ENCODE measurements at places on chromosomes 6 and 20. TPM values are rescaled to one million over a fixed set of nuclear protein-coding genes. Genes with fewer than 3 reads are reported as not detected.

Gene DUSP15
- 23.5 TPM for total RNA-seq

Gene TSBP1
- total RNA-seq: not detected

Gene B3GALT4
- 5.2 TPM for total RNA-seq

Gene SIRPB2
- not detected for total RNA-seq

Gene IBTK
- total RNA-seq: 60.3 TPM

Gene BANF2
- total RNA-seq: not detected

Gene MYCT1
- total RNA-seq: 0.53 TPM

Gene SIRPD
- not detected for total RNA-seq

Gene ME1
- total RNA-seq: 19.8 TPM

Gene HSPA1L
- 2.2 TPM for total RNA-seq

Gene TRIM10
- total RNA-seq: 0.12 TPM

DNA sequence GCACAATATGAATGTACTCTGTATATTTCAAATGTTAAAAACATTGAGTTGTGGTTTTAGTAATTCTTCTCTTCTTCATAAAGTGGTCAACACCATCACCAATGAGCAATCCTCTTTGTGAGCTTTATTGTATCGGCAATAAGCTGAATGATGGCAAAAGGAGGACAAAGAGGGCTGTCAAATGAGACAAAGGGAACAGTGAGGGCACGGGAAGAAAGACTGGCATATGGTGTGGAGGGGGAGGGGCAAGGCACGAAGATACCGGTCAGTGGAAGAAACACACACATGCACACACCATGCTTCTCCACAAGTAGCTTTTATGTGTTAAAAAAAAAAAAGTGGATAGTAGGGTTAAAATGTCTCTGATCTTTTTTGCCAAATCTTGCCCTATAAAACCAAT lies 506.8 kb upstream of the CITED2 start:
- no peaks in the 10 kb centered on the region for H3K36me3 ChIP-seq
- H3K4me1 ChIP-seq: peaks cover 20% of the 10 kb centered on the region
- no peak overlapping the region for H3K4me3 ChIP-seq
- H3K27ac ChIP-seq: no peak overlapping the region
- no peak for DNase-seq
- H3K27me3 ChIP-seq: no peaks in the 10 kb centered on the region

DNA sequence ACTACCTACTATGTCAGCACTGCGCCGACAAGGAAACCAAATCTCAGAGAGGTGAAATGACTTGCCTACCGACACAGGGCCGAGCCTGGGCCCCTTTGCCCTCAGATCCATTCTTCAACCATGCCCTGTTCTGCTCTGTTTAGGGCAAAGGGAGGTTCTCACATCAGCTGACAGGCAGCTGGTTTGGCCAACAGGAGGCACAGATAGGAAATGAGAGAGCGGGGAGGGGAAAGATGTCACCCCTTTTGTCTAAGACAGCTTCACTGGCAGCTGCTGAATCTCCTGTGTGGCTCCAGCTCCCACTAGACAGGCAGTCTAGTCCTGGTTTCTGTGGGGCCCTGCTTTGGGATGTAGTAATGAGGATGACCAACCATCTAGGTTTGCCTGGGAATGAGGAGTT lies 158.7 kb downstream of the TMEM200A start:
- no peak overlapping the region for H3K27ac ChIP-seq
- H3K4me3 ChIP-seq: no peak overlapping the region

- H3K36me3 ChIP-seq: no peaks in the 10 kb centered on the region
- no peaks in the 10 kb centered on the region for H3K27me3 ChIP-seq
- H3K4me1 ChIP-seq: no peaks in the 10 kb centered on the region
- no peak for DNase-seq
- H3K27ac ChIP-seq: no peak overlapping the region
Observed at GRCh38 chr20:46070215-46070900, 19.4 kb downstream of the NCOA5 start.

DNA sequence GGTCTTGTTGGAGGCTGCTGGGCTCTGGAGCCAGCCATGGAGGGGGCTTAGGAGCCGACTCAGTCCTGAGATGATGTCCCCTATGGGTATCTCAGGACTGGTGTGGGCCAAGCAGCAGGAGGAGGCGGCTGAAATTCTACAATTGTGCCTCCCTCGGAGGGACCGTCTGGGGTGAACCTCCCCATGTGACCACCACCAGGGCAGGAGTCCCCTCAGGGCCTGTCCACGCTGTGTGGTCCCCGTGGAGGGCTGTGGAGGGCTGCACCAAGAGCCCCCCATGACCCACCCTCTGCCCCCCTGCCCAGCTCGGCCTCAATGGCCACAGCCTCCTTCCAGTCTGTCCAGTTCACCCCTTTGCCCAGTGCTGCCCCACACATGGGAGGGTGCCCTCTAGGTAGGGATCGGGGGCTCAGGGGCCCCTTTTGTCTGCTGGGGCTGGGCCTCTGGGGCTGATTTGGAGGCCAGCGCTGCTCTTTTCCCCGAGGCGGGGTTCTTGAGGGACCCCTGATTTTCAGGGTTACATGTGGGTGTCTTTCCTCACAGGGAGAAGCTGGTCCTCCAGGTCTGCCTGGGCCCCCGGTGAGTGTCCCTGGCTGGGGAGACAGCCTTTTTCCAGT lies 1.2 kb downstream of the COL9A3 start:
- no peak overlapping the region for H3K4me3 ChIP-seq
- H3K27ac ChIP-seq: peak overlapping the region; percentile 37
- H3K4me1 ChIP-seq: peaks cover 42% of the 10 kb centered on the region
- H3K36me3 ChIP-seq: no peaks in the 10 kb centered on the region

- DNase-seq: no peak
- no peaks in the 10 kb centered on the region for H3K36me3 ChIP-seq
- no peak overlapping the region for H3K27ac ChIP-seq
- no peaks in the 10 kb centered on the region for H3K27me3 ChIP-seq
- H3K4me3 ChIP-seq: no peak overlapping the region
Observed at GRCh38 chr6:2773449-2773848, 8.3 kb downstream of the WRNIP1 start.

GRCh38 chr20:5529331-5530148 lies 212.8 kb upstream of the PROKR2 start:
- peak; percentile 90 for DNase-seq
- H3K36me3 ChIP-seq: no peaks in the 10 kb centered on the region
- H3K27ac ChIP-seq: peak overlapping the region; percentile 21
- H3K27me3 ChIP-seq: no peaks in the 10 kb centered on the region
- no peak overlapping the region for H3K4me3 ChIP-seq

DNA sequence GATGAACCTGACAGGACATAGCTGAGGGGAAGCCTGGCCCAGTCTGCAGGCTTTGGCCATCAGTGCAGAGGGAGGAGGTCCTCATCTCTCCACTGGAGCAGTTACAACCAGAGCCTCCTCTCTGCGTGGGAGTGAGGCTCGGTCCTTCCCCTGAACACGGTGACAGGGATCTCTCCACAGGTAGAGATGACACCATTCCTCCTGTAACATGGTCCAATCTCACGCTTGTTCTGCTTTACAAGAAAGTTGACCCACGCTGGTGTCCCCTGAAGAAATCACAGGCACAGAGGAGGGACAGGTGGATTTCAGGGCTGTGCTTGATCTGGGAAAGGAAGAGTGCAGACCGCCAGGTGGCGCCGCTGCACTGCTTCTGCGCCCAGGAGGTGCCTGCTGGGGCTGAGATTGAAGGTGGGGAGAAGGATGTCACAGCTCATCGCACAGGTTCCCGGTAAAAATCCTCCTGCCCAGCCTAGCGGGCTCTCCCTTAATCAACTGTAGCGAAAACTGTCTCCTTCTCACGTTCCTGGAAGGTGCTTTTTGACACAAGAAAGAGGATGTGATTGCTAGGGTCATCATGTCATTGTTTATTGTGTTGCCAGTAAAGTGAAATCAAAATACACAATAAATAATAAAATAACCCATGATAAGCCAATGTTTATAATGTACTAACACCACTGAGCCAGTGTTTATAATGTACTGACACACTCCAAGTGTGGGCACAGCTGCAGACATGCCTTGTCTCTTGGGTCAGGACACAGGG lies 20.4 kb downstream of the HLA-G start:
- no peaks in the 10 kb centered on the region for H3K4me1 ChIP-seq
- no peaks in the 10 kb centered on the region for H3K36me3 ChIP-seq

- H3K4me3 ChIP-seq: no peak overlapping the region
- H3K27me3 ChIP-seq: no peaks in the 10 kb centered on the region
- H3K27ac ChIP-seq: no peak overlapping the region
- DNase-seq: no peak
Observed at GRCh38 chr6:169555971-169556617, 145.7 kb downstream of the WDR27 start.

GRCh38 chr6:106967936-106968555 lies 6.5 kb downstream of the CD24 start:
- no peak overlapping the region for H3K4me3 ChIP-seq
- peaks cover 7% of the 10 kb centered on the region for H3K4me1 ChIP-seq

DNA sequence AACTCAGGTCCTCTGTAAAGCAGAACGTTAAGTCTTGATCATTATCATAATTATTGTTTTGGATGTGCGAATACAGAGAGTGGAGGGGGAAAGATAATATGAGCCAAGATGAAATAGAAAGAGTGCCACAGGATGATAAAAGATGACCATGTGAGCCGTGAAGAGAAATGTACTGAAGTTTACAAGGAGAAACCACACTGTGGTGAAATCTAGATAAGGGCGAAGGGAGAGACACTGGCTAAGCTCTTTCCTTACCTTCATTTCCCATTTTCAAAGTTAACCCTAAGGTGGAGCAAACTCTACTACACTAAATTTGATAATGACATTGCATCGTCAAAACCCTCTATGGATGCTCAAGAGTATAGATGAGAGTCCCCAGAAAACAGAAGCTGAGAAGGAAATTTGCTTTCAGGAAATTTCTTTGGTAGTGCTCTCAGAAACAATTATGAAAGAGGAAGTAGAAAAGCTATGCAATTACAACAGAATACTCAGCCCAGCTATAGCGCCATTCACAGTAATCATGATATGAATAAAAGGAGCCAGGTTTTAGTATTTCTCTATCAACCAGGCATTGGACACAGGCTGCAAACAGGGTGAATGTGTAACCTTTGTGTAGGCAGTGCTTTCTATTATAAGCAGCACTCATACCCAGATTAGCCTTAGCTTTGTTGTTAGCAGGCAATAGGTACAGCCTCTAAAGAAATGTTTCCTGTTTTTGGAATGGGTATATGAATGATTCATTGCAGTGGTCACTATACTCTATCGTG lies 1080.7 kb downstream of the GRIK2 start:
- DNase-seq: no peak
- no peaks in the 10 kb centered on the region for H3K4me1 ChIP-seq
- H3K36me3 ChIP-seq: no peaks in the 10 kb centered on the region
- H3K27ac ChIP-seq: no peak overlapping the region
- no peak overlapping the region for H3K4me3 ChIP-seq

GRCh38 chr20:62657589-62657942 lies 15.3 kb downstream of the SLCO4A1 start:
- no peak for DNase-seq
- no peak overlapping the region for H3K4me3 ChIP-seq
- H3K4me1 ChIP-seq: peaks cover 14% of the 10 kb centered on the region
- H3K27ac ChIP-seq: no peak overlapping the region
- no peaks in the 10 kb centered on the region for H3K27me3 ChIP-seq
- H3K36me3 ChIP-seq: no peaks in the 10 kb centered on the region

GRCh38 chr6:5763407-5763806 lies 243.3 kb downstream of the NRN1 start:
- no peaks in the 10 kb centered on the region for H3K36me3 ChIP-seq
- DNase-seq: no peak
- no peaks in the 10 kb centered on the region for H3K4me1 ChIP-seq
- no peak overlapping the region for H3K4me3 ChIP-seq
- no peak overlapping the region for H3K27ac ChIP-seq

DNA sequence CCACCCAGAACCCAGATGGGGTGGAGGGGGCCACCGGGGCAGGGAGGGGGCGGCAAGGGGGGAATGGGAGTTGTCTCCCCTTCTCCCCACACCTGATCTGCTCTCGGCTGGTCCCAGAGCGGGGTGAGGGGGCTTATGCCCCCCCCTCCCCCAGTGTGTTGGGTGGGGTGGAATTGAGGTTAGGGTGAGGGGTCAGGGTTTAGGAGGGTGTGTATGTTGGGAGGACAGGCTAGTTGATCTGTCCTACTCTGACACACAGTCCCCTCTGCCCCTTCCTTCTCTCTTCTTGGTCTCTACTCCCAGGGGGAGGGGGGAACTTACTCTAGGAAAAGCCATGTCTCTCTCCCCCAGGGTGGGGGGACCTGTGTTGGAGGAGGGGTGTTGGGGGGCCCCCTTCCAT lies 1.9 kb upstream of the ZBTB9 start:
- no peak overlapping the region for H3K27ac ChIP-seq
- H3K4me1 ChIP-seq: no peaks in the 10 kb centered on the region
- H3K27me3 ChIP-seq: no peaks in the 10 kb centered on the region

DNA sequence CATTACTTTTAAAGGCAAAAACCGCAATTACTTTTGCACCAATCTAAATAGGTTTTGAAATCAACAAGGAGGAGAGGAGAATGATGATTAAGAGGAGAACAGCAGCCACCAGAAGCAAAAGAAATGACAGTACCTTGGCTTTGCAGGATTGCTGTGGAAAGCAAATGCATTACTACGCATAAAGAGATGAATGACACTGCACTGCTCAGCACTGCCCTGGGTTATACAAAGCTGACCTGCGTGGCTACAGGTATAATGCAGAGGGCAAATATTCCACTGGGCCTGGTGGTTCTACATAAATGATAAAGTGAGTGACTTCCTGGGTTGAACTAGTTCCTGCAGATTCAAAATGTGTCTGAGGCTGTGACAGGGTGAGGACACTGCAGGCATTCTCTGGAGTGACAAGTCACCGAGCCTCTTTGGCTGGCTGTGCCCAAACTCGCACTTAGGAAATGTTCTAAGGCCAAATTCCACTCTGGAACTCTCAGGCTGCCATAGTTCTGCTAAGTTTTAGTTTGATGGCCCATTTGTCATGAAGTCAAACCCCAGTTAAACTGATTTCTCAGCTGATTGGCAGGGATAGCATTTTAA lies 78.6 kb downstream of the INSM1 start:
- no peak overlapping the region for H3K4me3 ChIP-seq
- no peak overlapping the region for H3K27ac ChIP-seq
- no peaks in the 10 kb centered on the region for H3K27me3 ChIP-seq
- no peak for DNase-seq
- no peaks in the 10 kb centered on the region for H3K36me3 ChIP-seq

Measured in hepatocyte (in vitro differentiated cells).